HL-60 (cell line): ENCODE measurements at places on chromosomes 3 and 15.

DNA sequence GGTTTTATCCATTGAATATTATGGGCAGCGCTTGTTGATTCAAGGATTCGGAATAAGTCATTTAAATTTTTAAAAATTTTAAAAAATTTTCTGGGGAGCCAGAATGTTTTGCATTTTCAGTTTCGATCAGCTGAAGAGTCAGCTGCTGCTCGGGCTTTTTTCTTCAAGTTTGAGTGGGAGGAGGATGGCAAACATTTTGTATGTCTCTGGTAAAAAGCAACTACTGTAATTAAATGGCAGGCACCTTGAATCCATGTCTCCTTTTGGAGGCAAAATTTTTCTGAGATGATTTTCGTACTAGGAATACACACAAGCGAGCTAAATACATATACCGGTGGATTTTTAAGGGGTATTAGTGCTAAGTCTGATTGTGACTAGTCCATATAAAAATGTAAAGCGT, 612 bp downstream of the C3orf38 start:
- no peak for DNase-seq

DNA sequence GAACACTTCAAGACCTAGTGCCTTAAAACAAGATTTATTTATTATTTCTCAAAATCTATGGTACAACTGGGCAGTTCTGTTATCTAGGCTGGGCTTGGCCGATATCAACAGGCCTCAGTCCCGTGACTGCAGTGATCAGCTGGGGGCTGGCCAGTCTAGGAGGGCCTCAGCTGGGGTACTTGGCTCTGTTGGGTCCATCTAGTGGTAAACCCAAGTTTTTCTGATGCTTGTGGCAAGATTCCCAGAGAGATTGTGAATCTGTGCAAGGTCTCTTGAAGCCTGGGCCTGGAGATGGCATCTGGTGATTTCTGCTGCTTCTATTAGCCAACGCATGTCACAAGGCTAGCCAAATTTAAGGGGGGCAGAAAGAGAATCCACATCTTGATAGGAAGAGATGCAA, 482.4 kb upstream of the SGO1 start:
- no peak for DNase-seq

GRCh38 chr3:170513642-170514041, 72.2 kb downstream of the SLC7A14 start:
- no peak for DNase-seq

DNA sequence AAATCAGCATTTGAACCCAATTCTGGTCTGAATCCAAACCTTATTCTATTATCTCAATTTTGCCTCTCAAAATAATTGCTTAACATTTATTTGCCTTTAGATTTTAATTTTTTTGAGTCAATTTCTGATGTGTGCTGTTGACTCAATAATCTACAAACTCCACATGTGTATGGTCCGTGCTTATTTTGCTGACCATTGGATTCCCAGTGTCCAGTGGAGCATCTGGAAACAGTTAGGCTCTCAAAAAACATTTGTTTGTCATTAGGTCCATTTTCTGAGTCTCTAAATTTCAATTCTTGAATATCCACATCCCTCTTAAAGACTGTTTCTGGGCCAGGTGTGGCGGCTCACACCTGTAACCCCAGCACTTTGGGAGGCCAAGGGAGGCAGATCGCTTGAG, 19.2 kb upstream of the MYZAP start:
- DNase-seq: no peak

GRCh38 chr3:23115171-23115877, 87.8 kb upstream of the UBE2E2 start:
- no peak for DNase-seq

DNA sequence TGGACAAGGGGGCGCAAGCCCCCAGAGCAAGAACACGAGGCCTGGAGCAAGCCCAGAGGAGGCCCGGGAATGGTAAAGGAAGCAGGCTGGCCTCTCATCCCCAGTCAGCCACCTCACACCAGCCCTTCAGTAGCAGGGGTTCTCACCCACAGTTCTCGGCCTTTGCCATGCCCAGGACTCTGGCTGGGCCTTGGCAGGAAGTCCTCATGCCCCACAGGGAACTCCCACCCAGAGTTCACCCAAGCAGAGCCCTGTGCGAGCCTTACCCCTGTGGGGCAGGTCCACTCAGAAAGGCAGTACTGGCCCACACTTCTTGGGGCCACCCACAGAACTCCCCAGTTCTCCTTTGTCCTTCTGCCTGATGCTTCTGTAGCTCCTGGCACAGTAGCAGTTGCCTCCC, 30.3 kb downstream of the CYP11A1 start:
- no peak for DNase-seq

DNA sequence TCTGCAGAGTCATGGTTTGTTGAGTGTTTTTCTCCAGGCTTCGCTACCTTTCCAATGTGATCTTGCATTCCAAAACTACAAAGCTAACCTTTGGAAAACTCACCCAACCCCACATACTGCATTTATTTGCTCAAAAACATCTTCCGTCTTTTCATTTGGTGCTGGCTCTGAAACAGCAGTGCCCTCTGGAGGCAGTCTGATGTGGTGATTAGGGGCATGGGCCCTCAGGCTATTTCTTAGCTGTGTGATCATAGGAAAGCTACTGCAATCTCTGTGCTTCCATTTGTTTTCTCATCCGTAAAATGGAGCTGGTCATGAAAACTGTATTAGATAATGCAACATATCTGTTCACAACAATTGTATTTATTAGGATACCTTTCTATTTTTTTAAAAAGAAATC, 47.0 kb downstream of the MTHFS start:
- peak; percentile 30 for DNase-seq

GRCh38 chr3:51295625-51296024, 89.5 kb upstream of the MANF start:
- no peak for DNase-seq
